Sigmoid colon (tissue), 7 donors: ENCODE measurements at places on chromosomes 7 and 10. TPM values are rescaled to one million over a fixed set of nuclear protein-coding genes. Genes with fewer than 3 reads are reported as not detected.

The FAM25G gene
- polyA plus RNA-seq: 1.8 TPM

The H2BK1 gene
- polyA plus RNA-seq: not detected

The CABCOCO1 gene
- not detected for polyA plus RNA-seq

DNA sequence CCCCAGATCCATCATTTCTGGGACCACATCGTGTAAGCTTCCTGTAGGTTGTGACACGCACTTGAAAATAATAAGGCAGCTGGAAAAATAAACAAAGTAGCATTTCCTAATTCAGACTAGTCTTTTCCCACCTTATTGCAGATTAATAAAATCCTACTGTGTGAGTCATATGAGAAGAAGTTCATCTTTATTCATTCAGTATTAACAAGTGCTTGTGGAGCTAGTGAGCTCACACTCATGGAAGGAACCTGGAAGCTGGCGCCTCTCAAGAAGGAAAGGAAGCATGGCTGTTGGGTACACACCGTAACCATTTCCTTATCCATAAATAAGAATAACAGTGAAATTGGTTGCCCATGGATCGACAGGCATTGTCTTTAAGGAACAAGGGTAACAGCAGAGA, 152.6 kb upstream of the PFKP start:
- no peaks in the 10 kb centered on the region for H3K27me3 ChIP-seq
- DNase-seq: no peak
- H3K4me1 ChIP-seq: no peaks in the 10 kb centered on the region

DNA sequence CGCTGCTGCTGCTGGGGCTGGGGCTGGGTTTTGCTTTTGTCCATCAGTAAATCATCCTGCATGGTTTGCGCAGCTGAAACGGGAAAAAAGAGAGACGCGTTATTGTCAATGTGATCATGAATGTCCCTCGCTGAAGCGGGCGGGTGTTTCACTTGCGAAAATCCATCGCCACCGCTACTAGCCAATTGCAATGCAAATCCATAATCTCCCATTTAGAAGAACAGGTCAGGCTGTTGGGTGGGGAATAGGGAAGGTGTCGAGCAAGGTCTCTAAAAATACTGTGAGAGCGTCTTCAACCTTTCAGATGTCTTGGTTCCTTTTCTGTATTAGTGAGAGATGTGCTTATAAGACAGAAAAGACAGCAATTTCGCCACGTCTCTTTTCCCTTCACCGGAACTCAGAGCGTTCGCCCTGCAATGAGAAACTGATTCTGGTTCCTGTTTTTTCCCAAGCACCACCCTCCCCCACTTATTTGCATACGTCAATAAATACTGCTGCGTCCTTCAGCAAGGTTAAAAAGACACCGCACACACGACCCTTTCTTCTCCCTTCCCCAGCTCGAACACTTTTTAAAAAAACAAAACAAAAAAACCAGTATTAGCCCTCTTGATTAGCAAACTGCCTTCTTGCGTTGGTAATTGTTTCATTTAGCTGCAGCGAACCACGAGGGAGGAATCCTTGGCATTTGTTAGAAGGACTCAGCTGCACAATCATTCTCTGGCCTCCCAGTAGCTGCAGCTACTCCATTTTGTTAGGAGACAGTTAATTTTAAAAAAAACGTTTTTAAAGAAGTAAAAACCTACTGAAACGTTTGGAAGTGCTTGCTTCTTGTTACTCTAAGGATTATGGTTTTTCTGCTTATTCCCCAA, 50.4 kb downstream of the CPEB3 start:
- no peaks in the 10 kb centered on the region for H3K4me1 ChIP-seq
- H3K4me3 ChIP-seq: peak overlapping the region; percentile 76
- no peaks in the 10 kb centered on the region for H3K27me3 ChIP-seq
- peak; percentile 81 for DNase-seq

GRCh38 chr7:16698200-16698905, 52.4 kb downstream of the BZW2 start:
- H3K36me3 ChIP-seq: peaks cover 25% of the 10 kb centered on the region
- H3K27me3 ChIP-seq: no peaks in the 10 kb centered on the region
- no peak overlapping the region for H3K27ac ChIP-seq
- H3K4me1 ChIP-seq: no peaks in the 10 kb centered on the region
- DNase-seq: no peak
- H3K4me3 ChIP-seq: no peak overlapping the region
